ENCODE measurements at places on chromosomes 6 and 20. TPM values are rescaled to one million over a fixed set of nuclear protein-coding genes. Genes with fewer than 3 reads are reported as not detected.

- no peak for DNase-seq
Measured at GRCh38 chr6:114151064-114151690, 180.2 kb upstream of the HDAC2 start.

DNA sequence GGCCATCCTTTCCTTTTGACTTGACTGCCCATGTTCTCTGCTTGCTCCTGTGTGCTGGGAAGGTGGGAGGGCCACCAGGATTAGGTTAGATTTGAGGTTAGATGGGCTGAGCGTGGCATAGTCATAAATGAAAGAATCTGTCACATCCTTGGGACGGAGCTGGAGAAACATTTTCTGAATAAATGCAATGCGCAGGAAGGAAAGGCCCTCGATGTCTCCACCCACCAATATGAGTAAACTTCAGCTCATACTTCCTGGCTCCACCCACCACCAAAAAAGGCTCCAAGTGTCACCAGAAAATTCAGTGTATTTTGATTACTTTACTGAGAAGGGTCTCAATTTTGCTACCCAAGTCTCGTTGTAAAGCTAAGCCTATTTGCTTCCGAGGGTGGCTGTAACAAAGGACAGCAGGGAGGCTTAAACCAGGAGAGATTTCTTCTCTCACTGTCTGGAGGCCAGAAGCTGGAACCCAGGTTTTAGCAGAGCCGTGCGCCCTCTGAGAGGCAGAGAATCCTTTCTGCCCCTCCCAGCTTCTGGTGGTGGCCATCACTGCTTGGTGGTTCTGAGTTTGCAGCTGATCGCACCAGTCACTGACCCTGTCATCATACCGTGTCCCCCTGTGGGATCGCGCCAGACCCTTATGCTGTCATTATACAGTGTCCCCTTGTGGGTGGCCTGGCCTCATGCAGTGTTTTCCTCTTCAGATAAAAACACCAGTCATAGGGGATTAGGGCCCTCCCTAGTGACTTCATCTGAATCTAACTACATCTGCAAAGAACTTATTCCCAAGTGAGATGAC is 137.8 kb downstream of the TTLL2 start:
- no peak for DNase-seq

- DNase-seq, result peak; percentile 7
Measured at GRCh38 chr6:35152067-35152707, 11.0 kb upstream of the TCP11 start.

- DNase-seq, result no peak
Measured at GRCh38 chr6:49911252-49911651, 44.9 kb upstream of the CRISP1 start.

- DNase-seq, result no peak
Measured at GRCh38 chr20:25600632-25601031, 15.3 kb upstream of the NINL start.

DNA sequence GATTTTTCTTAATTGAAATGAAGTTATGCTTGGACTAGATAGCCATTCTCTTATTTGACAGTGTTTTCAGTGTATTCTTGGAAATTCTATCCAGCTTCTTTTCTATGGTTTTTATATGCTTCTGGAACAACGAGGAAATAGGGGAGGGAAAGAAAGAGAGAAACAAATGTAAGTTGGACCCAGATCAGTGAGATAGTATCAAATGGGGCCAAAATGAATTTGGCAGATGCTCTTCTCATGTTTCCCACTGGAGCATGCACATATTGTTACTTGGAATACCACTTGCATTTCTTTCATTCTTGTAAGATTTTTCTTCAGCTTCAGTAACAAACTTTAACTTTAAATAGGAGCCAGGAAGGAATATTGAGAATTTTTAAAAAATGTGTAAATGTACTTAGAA is 312.3 kb downstream of the PRL start:
- no peak for DNase-seq

DNA sequence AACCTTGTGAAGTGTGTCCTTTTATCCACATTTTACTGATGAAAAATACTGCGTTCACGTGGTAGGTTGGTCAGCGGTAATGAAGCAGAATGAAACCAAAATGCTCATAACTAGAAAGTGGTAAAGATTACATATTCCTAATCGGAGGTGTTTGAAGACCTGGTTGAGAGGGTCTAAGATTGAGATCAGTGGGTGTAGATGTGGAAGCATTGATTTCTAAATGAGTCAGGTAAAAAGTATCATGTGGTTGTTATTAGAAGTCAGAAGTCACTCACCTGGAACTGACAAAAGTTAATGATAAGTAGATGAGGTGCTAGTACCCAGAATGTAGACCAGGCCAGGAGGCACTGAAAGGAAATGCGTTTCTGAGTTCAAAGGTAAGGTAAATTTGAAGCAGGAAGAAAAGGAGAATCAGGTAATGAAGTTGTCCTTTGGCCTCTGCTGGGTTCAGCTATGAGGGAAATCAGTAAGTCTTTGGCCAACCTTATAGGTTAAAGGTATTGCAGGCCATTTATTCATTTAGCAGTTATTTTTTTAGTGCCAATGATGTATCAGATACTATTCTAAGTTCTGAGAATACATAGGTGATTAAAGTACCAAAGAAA is 31.2 kb downstream of the FAM83B start:
- no peak for DNase-seq

DNA sequence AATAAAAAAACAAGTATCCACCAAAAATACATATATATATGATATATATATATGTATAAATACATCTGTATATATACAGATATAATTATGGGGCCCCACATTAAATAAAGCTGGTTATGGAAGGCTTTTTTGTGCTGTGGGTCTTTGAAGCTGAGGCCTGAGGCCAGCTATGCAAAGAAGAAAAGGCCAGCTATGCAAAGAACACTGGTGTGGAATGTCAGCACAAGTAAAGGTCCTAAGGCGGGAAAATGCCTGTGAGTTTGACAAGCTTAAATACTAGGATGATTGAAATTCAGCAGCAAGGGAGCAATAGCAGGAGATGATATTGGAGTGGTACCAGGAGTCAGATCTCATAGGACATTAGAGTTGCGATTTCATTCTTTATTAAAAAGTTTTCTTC is 25.2 kb downstream of the ADGRF1 start:
- DNase-seq, result no peak

GRCh38 chr6:65790666-65791065 is 83.6 kb upstream of the EYS start:
- no peak for DNase-seq

DNA sequence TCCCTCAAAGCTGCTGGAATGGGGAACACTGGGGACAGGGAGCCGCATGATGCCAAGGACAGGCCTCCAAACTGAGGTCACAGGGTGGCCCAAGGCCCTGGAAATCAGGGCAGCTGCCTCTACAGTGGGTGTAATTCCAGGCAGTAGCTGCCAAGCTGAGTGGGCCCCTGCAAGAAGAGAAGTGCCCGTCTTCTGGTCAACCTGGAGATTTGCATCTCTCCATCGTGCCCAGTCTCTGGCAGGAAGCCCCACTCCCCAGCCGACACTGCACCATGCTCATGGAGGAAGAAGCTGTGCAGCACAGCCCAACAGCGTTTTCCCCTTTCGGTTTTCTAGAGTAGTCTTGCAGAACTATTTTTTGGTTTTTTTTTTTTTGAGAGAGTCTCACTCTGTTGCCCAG is 2.2 kb upstream of the FAM209A start:
- no peak for DNase-seq

DNA sequence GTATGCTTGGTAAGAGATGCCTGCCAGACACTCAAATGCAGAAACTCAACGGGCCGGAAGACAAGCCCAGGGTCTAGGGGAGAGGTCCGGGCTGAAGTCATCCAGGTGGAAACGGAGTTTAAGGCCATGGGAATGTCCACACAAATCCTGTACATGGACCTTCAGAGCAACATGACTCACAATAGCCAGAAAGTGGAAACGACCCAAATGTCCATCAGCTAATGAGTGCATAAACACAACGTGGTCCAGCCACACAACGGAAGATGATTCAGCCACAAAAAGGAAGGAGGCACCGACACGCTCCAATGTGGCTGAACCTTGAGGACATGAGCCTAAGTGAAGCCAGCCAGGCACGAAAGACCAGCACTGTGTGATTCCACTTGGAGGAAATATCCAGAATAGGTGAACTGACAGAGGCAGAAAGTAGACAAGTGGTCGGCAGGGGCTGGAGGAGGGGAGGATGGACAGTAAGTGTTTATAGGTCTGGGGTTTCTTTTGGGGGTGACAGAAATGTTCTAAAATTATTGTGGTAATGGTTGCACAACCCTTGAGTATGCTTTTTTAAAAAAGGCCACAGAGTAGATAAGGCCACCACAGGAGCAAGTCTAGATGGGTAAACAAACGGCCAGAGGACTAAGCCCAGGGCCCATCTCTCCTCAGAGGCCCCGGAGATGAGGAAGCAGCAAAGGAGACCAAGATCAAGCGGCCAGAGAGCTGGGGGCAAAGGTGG is 105.6 kb downstream of the PREX1 start:
- no peak for DNase-seq

DNA sequence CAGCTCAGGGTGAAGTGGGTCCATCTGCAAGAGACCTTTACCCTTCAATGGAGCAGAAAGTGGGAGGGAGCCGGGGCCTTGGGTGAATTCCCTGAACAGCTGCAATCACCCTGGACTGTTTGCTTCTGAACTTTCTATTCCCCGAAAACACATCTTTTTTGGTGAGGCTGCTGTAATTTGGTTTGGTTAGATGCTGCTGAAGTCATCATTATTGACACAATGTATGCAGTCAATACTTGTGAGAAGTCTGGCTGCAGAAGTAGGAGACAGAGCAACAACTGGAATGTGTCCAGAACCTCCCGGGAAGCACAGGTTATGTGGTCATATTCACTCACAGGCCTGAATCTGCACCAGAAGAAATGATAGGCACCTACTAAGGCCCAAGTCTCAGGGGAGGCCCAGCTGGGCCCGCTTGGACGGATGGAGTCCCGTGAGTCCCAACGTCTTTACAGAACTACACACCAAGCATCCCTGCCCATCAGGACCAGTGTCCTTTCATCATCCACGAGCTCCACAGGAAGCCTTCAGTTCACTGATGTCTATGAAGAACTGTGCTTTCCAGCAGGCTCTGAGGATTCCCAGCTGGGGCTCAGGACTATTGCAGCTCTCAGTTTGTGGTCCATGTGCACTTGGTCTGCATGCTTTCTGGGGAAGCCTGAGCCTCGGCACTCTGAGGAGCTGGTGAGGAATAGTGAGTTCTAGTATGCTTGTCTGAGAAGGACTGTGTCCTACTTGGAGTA is 177.6 kb downstream of the THBS2 start:
- no peak for DNase-seq

GRCh38 chr20:50215101-50215690 is 24.6 kb downstream of the CEBPB start:
- no peak for DNase-seq

DNA sequence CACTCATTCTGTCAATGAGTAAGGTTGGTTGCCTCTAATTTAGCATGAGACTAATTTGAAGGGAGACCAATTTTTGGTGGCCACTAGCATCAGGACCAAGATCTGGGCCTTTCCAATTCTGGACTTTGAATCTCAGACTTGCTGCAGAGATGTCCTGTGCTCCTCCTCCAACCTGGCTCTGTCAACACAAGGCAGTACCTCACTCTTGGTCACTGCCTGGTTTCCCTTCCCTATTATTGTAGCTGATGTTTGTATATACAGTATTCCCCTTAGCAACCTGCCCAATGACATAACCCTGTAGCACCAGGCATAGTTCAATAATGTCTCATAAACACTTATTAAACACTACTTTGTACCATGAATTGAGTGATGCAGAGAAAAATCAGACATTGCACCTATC is 50.4 kb downstream of the UNC5CL start:
- DNase-seq, result no peak

DNA sequence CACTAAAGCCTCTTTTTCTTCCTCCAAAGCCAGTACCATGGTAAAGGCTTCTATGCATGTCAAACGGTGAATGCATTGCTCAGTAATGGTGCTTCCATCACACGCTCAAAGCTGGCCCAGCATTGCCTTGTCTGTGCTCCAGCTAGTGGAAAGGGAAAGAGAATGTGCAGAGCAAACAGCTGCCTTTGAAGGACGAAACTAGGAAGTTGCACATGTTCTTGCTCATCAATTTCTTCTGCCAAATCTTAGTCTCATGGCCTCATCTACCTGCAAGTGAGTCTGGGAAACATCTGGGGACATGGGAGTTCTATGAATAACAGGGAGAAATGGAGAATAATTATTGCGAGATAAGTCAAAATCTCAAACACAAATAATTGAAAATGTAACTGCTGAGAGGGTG is 216.5 kb upstream of the SSTR4 start:
- DNase-seq, result no peak

Gene TRIM40
- total RNA-seq, result not detected

Gene OXT
- not detected for total RNA-seq

Gene FAM209B
- total RNA-seq, result not detected

Gene EBF4
- total RNA-seq, result 1.0 TPM

Gene KHDRBS2
- not detected for total RNA-seq

Gene PRPH2
- total RNA-seq, result not detected

Gene ZSCAN16
- total RNA-seq, result 7.9 TPM

All from NCI-H460 (cell line).